ENCODE measurements at places on chromosomes 3 and 15. TPM values are rescaled to one million over a fixed set of nuclear protein-coding genes. Genes with fewer than 3 reads are reported as not detected.

KAT2B gene
- 10.9 TPM for total RNA-seq

DNA sequence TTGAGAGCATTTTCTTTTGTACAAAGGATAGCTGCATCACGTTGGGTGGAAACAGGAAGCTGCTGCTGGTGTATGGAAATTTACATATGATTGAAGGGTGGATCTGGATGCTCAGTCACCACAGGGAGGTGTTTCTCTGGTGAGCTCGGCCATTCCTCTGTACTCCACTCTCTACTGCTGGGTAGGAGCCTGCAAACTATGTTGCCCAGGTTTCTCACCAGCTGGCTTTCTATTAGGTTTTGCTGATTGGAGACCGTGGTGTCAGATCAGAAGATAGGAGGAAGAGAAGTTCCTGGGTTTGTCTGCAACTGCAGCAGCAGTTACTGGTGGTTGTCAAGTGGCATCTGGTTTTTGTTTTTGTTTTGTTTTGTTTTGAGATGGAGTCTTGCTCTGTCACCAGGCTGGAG is 61.7 kb downstream of the TAMM41 start:
- DNase-seq = no peak

DNA sequence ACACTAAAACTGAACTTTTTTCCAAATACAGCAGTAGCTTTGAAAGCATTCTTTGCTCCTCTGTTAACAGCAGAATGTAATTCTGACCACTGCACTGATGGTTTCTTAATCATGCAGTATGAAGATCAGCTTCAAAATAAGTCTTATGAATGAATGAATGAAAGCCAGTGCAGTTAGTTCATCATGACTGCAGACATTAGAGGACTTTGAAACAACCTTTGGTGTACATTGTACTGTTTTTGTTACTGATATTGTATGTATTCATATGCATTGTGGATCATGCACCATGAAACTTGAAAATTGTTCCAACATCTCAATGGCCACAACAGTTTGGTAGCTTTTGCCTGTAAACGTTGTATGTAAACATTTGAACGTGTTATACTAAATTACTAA is 1.3 kb upstream of the TNIK start:
- DNase-seq = no peak

- peak; percentile 33 for DNase-seq
Measured at GRCh38 chr3:86702381-86702958, 288.5 kb downstream of the VGLL3 start.

GRCh38 chr3:61530355-61530754 is 31.0 kb upstream of the PTPRG start:
- DNase-seq = peak; percentile 44

SPSB4 gene
- total RNA-seq = not detected

DNA sequence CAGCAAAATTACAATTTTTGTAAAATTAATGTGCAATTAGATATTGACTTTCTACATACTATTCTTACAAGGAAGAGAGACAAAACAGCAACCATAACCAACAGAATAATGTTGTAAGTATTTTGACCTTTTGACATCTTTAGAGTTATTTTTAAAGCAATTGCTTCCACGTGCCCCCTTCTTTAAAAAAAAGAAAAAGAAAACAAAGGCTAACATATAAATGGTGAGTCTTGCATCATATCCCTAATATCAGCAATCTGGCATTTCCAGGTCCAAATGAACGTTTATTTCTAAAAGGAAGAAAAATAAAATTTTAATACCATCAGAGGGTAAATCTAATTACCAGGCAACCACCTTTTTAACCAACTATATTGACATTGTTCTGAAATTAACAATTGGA is 19.3 kb upstream of the STRIT1 start:
- no peak for DNase-seq

DNA sequence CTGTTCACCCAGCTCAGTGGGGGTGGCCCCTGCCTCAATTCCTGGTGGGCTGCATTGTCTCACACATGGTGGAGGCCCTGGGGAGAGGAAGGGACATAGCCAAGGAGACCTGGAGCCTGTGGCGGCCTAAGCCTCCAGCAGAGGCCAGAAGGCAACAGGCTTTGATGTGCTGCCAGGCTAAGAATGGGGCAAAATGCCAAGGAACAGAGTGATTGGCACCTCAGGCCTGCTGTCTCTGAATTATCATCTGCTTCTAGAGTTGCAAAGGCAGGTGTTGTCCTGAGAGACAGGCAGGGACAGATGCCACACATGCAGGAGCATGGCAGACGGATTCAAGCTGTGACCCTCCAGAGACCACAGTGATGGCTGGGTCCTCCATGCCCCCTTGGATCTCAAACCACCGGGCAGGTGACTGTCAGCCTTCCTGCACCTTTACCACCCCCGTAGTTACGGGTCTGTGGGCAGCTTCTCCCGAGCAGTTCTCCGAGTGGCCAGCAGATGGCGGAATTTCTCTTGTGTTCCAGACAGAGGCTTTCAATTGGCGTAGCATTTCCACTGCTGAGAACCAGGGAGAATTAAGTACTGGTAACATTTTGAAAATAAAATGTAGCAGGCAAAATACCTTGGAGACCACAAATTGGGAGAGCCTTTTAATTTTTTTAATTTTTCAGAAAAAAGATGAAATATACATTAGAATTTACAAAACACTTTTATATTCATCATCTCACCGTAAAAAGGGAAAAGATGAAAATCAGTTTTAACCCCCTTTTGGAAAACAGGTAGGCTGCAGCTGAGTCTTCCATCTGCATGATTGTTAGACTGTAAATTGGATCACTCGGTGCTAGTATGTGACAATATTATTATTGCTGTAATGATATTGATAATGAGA is 525.5 kb upstream of the CFAP20DC start:
- DNase-seq = peak; percentile 92

- no peak for DNase-seq
Measured at GRCh38 chr3:140529558-140529957, 148.3 kb upstream of the TRIM42 start.

WNT7A gene
- total RNA-seq = 16.2 TPM

- DNase-seq = no peak
Measured at GRCh38 chr15:89490081-89490813, 6.1 kb downstream of the RHCG start.

GRCh38 chr3:98778383-98778782 is 15.2 kb downstream of the ST3GAL6 start:
- no peak for DNase-seq

DNA sequence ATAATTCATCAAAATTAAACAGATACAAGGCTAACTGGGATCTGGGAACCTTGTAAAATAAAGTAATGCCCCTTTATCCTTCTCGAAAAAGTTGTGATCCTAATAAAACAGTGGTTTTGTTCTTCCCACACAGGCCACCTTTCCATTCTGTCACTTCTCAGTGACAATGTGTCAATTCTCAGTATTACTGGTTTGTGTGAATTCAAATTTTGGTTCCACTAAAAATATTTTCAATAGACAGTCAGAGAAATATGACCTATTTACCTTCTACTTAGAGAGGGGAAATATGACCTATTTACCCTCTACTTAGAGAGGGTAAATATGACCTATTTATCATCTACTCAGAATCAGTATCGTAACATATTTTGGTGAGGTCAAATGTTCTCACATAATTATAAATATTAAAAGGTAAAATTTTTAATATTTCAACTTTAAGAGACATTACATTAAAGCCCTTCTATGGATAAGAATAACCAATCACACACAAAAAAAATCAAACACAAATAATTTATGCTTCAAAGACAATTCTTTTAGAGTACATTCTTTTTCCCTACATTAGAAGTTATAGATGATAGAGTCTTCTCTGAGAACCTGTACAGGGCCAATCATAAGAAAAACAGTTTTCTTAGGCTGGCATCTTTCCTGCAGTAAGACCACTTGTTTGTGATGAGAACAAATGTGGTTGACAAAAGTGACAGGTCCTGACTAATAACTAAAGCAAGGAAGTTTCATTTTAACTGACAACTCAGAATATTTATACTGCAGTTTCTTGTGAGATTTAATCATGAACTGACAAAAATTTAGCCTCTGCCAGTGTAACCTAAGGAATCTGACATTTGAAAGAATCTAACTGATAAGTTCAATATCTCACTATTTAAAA is 323.3 kb downstream of the DIPK2A start:
- DNase-seq = no peak

- peak; percentile 49 for DNase-seq
Measured at GRCh38 chr3:128081846-128082245, 29.6 kb downstream of the SEC61A1 start.

POPDC2 gene
- 0.62 TPM for total RNA-seq

DNA sequence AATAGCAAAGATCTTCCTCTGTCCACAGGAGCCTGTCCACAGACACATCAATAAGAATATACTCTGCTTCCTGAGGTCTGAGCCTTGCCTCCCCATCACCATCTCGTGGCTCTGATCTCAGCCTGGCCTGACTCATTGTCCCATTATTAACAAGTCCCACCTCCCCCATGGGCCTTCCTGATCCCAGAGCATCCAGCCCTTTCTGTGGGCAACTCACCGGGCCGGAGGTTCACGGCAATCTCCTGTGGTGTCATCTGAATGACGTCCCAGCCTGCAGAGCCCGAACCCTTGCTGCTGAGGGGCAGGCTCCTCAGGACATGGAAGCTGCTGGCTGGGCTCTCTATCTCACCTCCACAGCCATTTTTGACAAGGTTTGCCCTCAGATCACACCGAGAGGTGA is 28.1 kb downstream of the ITGB5 start:
- DNase-seq = no peak

ATP8B4 gene
- not detected for total RNA-seq

RASL12 gene
- not detected for total RNA-seq

DNA sequence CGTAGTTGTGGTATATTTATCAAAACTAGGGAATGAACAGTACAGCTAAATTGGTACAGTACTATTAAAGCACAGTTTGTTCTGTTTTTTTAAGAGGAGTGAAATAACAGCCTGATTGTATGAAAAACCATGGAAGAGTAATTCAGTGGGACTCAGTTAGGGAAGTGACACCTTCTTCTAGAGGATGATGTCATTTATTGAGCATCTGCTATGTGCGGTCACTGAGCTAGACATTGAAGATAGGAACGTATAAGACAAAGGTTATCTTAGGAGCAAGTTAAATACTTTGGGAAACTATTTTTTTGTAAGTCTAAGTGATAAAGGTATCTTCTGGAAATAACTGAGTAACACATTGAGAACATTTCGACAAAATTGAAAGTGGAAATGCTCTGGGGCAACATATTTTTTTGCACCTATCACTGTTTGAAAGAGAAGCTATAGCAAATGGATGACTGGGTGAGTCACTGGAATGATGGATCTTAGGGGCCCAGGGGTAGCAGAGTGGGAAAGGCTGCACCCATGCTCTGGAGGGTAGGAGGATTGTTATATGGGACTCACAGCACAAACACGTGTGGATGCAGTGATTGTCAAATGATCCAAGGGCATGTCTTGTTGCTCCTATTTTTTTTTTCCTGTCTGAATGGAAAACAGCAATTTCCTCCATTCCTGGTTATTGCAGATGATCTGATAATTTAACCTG is 43.0 kb downstream of the OXNAD1 start:
- DNase-seq = no peak

RPL35A gene
- 875 TPM for total RNA-seq

DNA sequence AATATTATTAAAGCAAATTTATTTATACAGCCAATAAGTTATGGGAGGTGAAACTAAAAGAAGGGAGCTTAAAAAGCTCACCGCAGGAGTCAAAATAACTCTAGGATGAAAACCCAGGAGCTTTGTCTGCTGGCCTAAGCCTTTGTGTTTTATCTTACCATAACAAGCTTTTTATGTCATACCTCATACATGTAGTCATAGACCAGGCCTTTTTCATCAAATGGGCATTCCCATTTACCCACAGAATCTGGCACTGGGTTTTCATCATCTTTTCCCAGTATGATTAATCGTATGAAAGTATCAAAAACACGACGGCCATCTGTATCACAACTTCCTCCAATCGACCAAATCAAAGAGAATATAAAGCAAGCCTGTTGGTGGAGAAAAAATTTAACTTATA is 122.8 kb downstream of the DNAH12 start:
- no peak for DNase-seq

GRCh38 chr3:177358091-177358976 is 161.1 kb upstream of the TBL1XR1 start:
- peak; percentile 96 for DNase-seq

- no peak for DNase-seq
Measured at GRCh38 chr15:68025835-68026424, 28.2 kb upstream of the PIAS1 start.

AMIGO3 gene
- total RNA-seq = 1.8 TPM

- DNase-seq = peak; percentile 66
Measured at GRCh38 chr3:79517766-79518413, 249.9 kb downstream of the ROBO1 start.

- DNase-seq = no peak
Measured at GRCh38 chr3:108820586-108820985, 2.0 kb upstream of the TRAT1 start.

ABI3BP gene
- total RNA-seq = 31.6 TPM

DNA sequence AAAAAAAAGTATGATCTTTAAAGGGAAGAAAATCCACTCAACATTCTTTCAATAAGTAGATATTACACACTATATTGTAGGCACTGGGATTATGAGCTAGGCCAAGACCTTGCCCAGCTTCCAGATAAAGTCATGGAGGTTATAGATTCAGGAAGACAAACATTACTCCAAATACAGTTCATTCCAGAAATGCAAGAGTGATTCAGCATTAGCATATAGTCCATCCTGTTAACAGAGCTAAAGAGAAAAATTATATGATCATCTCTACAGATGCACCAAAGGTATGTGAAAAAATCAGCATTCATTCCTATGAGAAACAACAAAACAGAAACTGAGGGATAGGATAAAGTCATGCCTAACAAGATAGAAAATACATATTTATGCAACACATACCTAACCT is 42.1 kb upstream of the NSMCE3 start:
- DNase-seq = no peak

DNA sequence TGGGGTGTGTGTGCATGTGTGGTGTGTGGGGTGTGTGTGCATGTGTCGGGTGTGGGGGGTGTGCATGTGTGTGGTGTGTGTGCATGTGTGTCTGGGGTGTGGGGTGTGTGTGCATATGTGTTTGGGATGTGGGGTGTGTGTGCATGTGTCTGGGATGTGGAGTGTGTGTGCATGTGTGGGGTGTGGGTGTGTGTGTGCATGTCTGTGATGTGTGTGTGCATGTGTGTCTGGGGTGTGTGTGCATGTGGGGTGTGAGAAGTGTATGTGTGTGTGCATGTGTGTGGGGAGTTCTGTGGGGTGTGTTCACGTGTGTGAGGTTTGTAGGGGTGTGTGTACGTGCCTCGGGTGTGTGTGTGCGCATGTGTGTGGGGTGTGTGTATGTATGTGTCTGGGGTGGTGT is 6.7 kb upstream of the OCA2 start:
- no peak for DNase-seq

WDR93 gene
- total RNA-seq = 0.22 TPM

DNA sequence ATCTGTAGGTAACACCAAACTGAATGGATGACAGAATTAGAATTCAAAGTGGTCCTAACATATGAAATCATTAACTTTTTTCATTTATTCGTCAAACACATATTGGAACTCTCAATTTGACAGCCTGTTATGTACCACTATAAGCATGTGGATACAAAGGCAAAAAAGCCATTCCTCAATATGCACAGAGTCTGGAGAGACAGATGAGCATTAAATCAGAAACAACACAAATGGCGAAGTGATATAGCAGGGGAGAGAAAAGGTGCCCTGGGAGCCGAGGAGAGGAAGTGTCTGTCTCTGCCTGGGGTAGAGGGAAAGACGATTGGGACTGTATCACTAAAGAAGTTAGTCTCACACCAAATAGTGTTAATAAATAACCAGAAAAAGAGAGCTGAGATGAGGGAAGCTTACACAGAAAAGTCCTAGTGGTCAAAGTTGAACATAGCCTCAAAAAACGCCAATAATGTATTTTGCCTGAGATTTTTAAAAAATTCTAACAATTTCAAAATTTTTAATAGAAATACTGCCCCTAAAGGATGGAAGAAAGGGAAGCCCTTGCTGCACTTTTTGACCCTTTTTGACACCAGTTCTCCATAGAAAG is 417.5 kb downstream of the TUSC7 start:
- no peak for DNase-seq

Data from PC-3 (cell line).